ENCODE measurements at places on chromosomes 12 and 14. TPM values are rescaled to one million over a fixed set of nuclear protein-coding genes. Genes with fewer than 3 reads are reported as not detected.
A peak's percentile ranks its signal among the peaks of the same experiment; 100 is the strongest.

GRCh38 chr12:53065975-53066931, 12.9 kb downstream of the SPRYD3 start:
- peak; percentile 86 for DNase-seq

DNA sequence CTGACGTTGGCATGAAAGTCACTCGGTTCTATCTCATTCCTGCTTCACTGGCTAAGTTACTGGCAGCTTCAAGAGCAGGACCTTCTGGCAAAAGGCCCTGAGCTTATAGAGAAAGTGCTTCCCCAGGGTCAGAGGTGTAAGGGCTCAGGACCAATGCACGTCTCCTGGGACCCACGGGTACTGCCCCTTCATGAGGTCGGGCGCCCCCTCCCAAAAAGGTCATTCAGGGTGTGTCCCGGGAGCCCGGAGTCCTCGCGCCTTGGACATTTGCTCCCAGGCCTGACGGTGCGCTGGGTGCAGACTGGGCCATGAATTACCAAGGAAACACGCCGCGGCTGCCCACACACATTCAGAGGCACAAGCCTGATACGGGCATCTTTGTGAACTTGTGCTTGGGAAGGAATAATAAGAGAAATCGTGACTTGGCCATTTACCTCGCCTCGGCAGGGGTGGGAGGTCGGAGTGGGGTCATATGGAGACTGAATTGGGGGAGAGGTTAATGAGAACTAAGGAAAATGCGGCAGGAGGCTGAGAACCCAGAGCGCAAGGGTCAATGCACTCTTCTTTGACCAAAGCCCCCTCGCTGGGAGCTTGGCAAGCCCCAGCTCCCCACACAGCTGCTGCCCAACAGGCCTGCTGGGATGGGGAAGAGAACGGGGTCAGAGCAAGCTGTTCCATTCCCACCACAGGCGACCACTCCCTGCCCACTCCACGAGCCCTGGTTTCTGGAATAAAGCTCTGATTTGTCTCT, 15.7 kb upstream of the SLC6A12 start:
- no peak for DNase-seq

DNA sequence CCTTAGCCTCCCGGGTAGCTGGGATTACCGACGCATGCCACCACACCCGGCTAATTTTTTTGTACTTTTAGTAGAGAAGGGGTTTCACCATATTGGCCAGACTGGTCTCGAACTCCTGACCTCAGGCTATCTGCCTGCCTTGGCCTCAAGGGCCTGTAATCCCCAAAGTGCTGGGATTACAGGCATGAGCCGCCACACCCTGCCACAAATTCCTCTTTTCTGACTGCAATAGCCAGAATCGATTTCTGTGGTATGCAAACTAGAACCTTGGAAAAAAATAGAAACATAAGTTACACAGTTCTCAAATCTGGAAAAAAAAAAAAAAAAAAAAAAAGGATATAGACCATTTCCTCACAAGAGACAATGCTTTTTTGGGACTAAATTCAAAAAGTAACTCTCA, 184.6 kb upstream of the EGLN3 start:
- no peak for DNase-seq

Gene RPGRIP1
- total RNA-seq = 0.60 TPM

GRCh38 chr14:22653012-22653621, 9.0 kb upstream of the OR6J1 start:
- DNase-seq = no peak
